Activated T-helper 1 cell treated with anti-CD3 and anti-CD28 coated beads, Interleukin-12 subunit alpha, Interleukin-12 subunit beta, Interleukin-2, Interleukin-4 antibody, amounts not matched to agents 30 ng/mL and 10 ng/mL and 1 ng/mL, durations not matched to agents 14 hours and 24 hours and 36 hours (primary cell): ENCODE measurements at places on chromosomes 3 and 15.

GRCh38 chr3:104960579-104960978 is 406.1 kb upstream of the ALCAM start:
- DNase-seq, result no peak
- H3K4me1 ChIP-seq, result no peaks in the 10 kb centered on the region
- H3K4me3 ChIP-seq, result no peak overlapping the region
- no peak overlapping the region for H3K27ac ChIP-seq
- H3K27me3 ChIP-seq, result no peaks in the 10 kb centered on the region

- no peak overlapping the region for H3K27ac ChIP-seq
- peaks cover 9% of the 10 kb centered on the region for H3K27me3 ChIP-seq
- no peak overlapping the region for H3K4me3 ChIP-seq
- no peak for DNase-seq
- peaks cover 14% of the 10 kb centered on the region for H3K4me1 ChIP-seq
These were observed 226.8 kb downstream of the PLCL2 start for GRCh38 chr3:17111586-17111985.

GRCh38 chr15:50119063-50120040 is at the start of gene ATP8B4:
ATP8B4 (minus strand) TSS chr15:50119233; CDS start chr15:50106966, 12,267 bp downstream.
- DNase-seq, result no peak
- no peaks in the 10 kb centered on the region for H3K27me3 ChIP-seq
- peaks cover 45% of the 10 kb centered on the region for H3K36me3 ChIP-seq
- peak within 1 kb of the TSS; percentile 95 for H3K27ac ChIP-seq
- H3K4me1 ChIP-seq, result peaks cover 65% of the 10 kb centered on the region
- H3K4me3 ChIP-seq, result peak within 1 kb of the TSS; percentile 94

DNA sequence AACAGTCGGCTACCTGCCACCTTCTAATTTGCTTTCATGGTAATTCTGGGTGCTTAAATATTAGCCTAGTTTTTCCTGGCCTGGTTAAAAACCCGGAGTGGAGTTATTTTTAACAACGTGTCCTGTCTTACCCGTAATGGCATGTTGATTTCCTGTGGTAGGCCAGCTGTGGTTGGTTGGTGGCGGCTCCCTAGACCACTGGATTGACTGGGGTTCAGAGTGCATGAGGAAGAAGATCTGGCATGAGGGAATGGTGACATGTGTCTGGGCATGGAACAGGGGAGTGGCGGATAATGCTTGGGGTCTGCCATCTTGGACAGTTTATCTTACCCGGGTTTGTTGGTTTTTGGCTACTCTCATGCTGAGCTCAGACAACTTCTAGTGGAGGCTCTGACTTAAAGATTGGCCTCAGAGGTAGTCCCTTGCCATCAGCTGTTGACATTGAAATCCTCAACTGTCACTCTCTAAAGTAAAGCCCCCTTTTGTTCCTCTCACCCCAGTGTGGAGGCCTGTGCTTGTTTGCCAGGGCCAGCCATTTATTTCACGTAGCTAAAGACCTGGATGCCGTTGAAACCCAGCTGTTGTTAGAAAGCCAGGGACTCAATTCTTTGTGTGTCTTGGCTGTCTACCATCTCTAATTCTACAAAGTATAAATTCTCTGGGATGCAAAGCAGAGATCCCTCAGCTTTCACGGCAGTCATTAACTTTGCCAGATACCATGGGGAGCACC is 81.6 kb downstream of the DNASE1L3 start:
- peaks cover 45% of the 10 kb centered on the region for H3K36me3 ChIP-seq
- no peak overlapping the region for H3K27ac ChIP-seq
- no peaks in the 10 kb centered on the region for H3K27me3 ChIP-seq
- H3K4me3 ChIP-seq, result no peak overlapping the region
- peaks cover 5% of the 10 kb centered on the region for H3K4me1 ChIP-seq

- no peaks in the 10 kb centered on the region for H3K4me1 ChIP-seq
- no peak overlapping the region for H3K27ac ChIP-seq
- no peak overlapping the region for H3K4me3 ChIP-seq
- no peak for DNase-seq
- no peaks in the 10 kb centered on the region for H3K27me3 ChIP-seq
- H3K36me3 ChIP-seq, result no peaks in the 10 kb centered on the region
These were observed 839.5 kb downstream of the EPHA3 start for GRCh38 chr3:89946884-89947283.

DNA sequence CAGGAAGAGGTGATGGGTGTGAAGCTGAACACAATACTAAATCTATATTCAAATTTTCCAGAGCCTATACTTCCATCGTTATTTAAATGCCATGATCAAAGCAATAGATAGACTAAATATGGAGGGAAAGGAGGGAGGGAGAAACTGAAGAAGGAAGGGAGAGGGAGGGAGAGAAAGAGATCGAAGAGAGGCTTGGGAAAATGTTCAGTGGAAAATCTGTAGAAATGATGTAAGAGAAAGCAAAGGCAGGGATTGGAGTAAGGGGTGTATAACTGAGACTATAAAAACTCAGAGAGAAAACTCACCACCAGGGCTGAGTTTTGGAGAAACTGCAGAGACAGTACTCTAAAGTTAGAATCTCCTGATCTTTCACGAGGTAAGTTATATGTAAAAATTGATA is at the start of gene OSTN:
Gene OSTN (plus strand): TSS at position 310 of the 400 bp plus-strand sequence. CDS start 13,292 bp downstream, outside the sequence.
- H3K27me3 ChIP-seq, result no peaks in the 10 kb centered on the region
- H3K27ac ChIP-seq, result no peak within 1 kb of the TSS
- no peak for DNase-seq
- no peaks in the 10 kb centered on the region for H3K36me3 ChIP-seq

GRCh38 chr3:189142527-189142926 is 29.2 kb upstream of the TPRG1 start:
- peak overlapping the region; percentile 16 for H3K27ac ChIP-seq
- H3K4me3 ChIP-seq, result no peak overlapping the region
- peaks cover 59% of the 10 kb centered on the region for H3K4me1 ChIP-seq
- DNase-seq, result no peak
- peaks cover 6% of the 10 kb centered on the region for H3K27me3 ChIP-seq

GRCh38 chr3:111769110-111769991 is 89.7 kb upstream of the PHLDB2 start:
- H3K4me1 ChIP-seq, result no peaks in the 10 kb centered on the region
- DNase-seq, result no peak
- no peaks in the 10 kb centered on the region for H3K27me3 ChIP-seq
- no peak overlapping the region for H3K4me3 ChIP-seq

DNA sequence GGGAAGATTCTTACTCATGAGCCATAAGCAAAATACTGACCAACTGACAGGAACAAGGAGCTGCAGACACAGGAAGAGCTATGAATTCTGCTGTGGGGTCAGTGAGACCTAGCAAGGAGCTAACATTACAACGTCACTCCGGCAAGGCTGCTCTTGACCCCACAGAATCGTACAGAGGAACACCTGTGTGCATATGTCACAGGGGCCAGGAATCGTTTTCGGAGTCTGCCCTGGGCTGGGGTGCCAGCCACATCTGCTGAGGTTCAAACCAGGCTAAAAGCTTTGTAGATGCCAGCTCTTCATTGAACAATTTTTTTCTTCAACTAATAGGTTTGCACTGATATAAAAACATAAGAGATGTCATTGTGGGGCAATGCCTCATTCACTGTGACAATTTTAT is 82.6 kb downstream of the LRRK1 start:
- peaks cover 24% of the 10 kb centered on the region for H3K27me3 ChIP-seq
- H3K4me3 ChIP-seq, result no peak overlapping the region
- H3K4me1 ChIP-seq, result peaks cover 3% of the 10 kb centered on the region
- H3K27ac ChIP-seq, result no peak overlapping the region
- H3K36me3 ChIP-seq, result no peaks in the 10 kb centered on the region

GRCh38 chr3:187783098-187783497 is 37.8 kb upstream of the BCL6 start:
- peaks cover 44% of the 10 kb centered on the region for H3K4me1 ChIP-seq
- no peak for DNase-seq
- peak overlapping the region; percentile 56 for H3K27ac ChIP-seq
- H3K27me3 ChIP-seq, result no peaks in the 10 kb centered on the region
- H3K36me3 ChIP-seq, result peaks cover 7% of the 10 kb centered on the region

DNA sequence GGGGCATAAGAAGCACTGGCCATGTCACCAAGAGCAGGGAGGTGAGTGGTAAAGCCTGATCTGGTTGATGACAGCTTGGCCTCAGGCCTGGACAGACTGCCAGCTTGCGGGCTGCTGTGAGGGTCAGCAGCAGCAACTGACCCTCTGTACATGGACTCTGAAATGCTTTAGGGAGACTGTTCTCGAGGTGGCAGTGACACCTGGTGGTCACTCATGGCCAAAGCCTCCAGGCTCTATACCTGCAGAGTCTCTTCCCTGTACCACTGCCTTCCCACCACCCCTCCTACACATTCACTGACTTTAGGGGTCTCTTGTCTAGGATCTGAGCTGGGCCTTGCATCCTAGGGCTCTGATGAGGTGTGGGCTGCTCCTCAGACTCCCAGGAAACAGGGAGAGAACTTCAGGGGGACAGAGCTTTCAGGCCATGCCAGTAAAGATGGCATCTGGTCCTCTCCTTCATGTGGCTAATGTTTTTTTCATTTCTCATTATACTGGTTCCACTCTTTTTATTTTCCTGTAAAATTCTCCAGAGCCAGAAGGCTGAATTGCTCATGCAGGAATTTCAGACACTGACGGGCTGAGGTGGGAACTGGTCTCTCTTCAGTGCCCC is 17.2 kb upstream of the TIMP4 start:
- no peak overlapping the region for H3K27ac ChIP-seq
- H3K36me3 ChIP-seq, result no peaks in the 10 kb centered on the region
- H3K4me1 ChIP-seq, result peaks cover 48% of the 10 kb centered on the region
- H3K4me3 ChIP-seq, result no peak overlapping the region
- no peak for DNase-seq

DNA sequence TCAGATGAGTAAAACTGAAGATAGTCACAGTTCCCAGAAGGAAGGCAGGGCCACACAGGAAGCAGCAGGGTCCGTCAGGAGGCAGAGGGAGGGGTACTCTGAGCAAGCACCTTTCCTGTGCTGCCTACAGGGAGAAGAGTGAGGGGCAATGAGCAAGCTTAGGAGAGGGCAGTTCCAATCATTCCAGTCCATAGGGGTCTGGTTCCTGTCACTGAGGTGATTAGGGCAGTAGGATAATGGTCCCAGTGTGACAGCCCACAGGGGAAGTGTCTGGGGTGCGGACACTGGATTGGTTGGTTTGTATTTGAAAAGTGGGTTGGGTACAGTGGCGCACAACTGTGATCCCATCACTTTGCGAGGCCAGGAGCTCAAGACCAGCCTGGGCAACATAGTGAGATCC is 7.1 kb upstream of the ACAD9 start:
- no peaks in the 10 kb centered on the region for H3K36me3 ChIP-seq
- H3K27ac ChIP-seq, result no peak overlapping the region
- H3K27me3 ChIP-seq, result peaks cover 4% of the 10 kb centered on the region
- no peak for DNase-seq

DNA sequence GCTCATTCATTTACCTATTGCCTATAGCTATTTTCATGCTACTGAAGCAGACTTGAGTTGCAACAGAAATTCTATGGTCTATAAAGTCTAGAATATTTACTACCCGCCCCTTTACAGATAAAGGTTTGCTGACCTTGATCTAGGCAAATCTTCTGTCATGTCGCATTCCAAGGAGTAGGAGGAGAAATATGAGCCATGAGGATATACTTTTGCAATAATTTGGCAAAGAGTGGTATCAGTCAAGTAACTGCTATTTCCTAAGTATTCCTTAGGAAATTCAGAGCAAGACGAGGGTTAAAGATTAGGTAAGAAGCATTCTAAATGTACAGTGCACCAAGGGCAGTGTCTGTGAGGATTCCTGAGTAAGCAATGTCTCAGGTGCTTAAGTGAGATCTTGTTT is 121.0 kb upstream of the NUDT16 start:
- no peaks in the 10 kb centered on the region for H3K36me3 ChIP-seq
- no peaks in the 10 kb centered on the region for H3K4me1 ChIP-seq
- peaks cover 3% of the 10 kb centered on the region for H3K27me3 ChIP-seq
- no peak overlapping the region for H3K4me3 ChIP-seq

- no peak for DNase-seq
- H3K4me1 ChIP-seq, result no peaks in the 10 kb centered on the region
- no peak overlapping the region for H3K27ac ChIP-seq
- H3K27me3 ChIP-seq, result no peaks in the 10 kb centered on the region
- no peak overlapping the region for H3K4me3 ChIP-seq
These were observed 53.9 kb downstream of the MRPS25 start for GRCh38 chr3:15011174-15011573.

- peak; percentile 38 for DNase-seq
- H3K27me3 ChIP-seq, result no peaks in the 10 kb centered on the region
- peaks cover 28% of the 10 kb centered on the region for H3K4me1 ChIP-seq
- H3K36me3 ChIP-seq, result no peaks in the 10 kb centered on the region
These were observed 14.5 kb downstream of the TAGLN3 start for GRCh38 chr3:112013058-112013783.

GRCh38 chr3:70647094-70647493 is 334.7 kb upstream of the MDFIC2 start:
- no peak for DNase-seq
- H3K4me1 ChIP-seq, result no peaks in the 10 kb centered on the region
- H3K27me3 ChIP-seq, result no peaks in the 10 kb centered on the region
- H3K4me3 ChIP-seq, result no peak overlapping the region
- H3K27ac ChIP-seq, result no peak overlapping the region

GRCh38 chr15:70382009-70382749 is 284.5 kb upstream of the TLE3 start:
- no peak overlapping the region for H3K4me3 ChIP-seq
- H3K27me3 ChIP-seq, result peaks cover 4% of the 10 kb centered on the region

GRCh38 chr3:41630708-41631107 is 331.2 kb downstream of the ULK4 start:
- no peaks in the 10 kb centered on the region for H3K27me3 ChIP-seq
- H3K27ac ChIP-seq, result no peak overlapping the region
- H3K4me1 ChIP-seq, result no peaks in the 10 kb centered on the region
- H3K4me3 ChIP-seq, result no peak overlapping the region

GRCh38 chr15:100879061-100879463 is 569 bp upstream of the ALDH1A3 start:
- peaks cover 70% of the 10 kb centered on the region for H3K27me3 ChIP-seq
- H3K27ac ChIP-seq, result no peak overlapping the region
- DNase-seq, result no peak

DNA sequence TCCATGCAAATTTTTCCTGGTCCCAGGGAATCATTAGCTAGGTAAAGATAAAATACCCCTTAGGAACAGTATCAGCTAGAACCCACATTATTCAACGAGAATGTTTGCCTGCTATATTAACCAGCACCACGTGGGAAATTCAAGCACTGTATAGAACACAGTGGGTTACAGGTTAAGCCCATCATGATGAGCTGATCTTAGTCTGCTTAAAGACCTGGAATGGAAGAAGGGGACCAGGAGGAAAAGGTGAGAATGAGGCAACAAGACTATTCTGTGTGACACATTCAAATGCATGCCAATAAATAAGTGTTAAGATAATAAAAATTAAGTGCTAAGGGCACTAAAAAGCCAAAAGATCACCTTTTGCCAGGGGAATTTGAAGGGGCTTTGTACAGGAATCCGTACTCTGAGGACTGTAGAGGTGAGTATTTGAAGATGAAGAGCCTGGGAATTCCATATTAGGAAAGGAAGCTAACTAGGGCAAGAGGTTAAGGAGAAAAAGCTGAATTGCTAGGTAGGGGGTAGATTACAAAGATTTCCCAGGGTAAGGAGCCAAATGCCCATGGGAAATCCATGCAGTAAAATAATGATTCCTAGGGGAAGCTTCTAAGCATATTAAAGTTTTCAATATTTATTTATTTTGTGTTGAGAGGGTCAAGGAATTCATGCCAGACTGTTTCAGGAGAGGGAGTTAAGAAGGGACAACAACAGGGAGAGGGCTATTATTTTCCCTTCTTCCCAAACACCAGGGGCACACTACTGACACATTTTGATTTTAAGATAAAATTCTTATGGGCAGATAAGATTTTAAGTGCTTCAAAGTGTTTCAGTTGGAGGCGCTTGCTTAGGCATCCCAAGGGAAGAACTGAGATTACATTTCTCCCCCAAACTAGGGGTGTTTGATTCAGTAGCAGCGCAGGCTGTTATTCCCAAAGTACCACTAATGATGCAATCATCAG is 2.3 kb upstream of the MED12L start:
- H3K27ac ChIP-seq, result no peak overlapping the region
- peaks cover 64% of the 10 kb centered on the region for H3K27me3 ChIP-seq
- H3K4me1 ChIP-seq, result peaks cover 4% of the 10 kb centered on the region
- no peak for DNase-seq
- H3K4me3 ChIP-seq, result peak overlapping the region; percentile 80
- H3K36me3 ChIP-seq, result no peaks in the 10 kb centered on the region
